ENCODE measurements at places on chromosomes 2 and 18. TPM values are rescaled to one million over a fixed set of nuclear protein-coding genes. Genes with fewer than 3 reads are reported as not detected.

GRCh38 chr2:226079196-226079595 is 679.7 kb downstream of the NYAP2 start:
- DNase-seq: no peak

GRCh38 chr2:172833898-172834297 is 98.3 kb downstream of the RAPGEF4 start:
- no peak for DNase-seq

GRCh38 chr2:196977507-196977906 is 51.0 kb upstream of the PGAP1 start:
- no peak for DNase-seq

GRCh38 chr2:96540136-96540535 is 3.6 kb downstream of the ARID5A start:
- no peak for DNase-seq

GRCh38 chr18:24027156-24027827 is 12.7 kb downstream of the TTC39C start:
- DNase-seq: no peak

DNA sequence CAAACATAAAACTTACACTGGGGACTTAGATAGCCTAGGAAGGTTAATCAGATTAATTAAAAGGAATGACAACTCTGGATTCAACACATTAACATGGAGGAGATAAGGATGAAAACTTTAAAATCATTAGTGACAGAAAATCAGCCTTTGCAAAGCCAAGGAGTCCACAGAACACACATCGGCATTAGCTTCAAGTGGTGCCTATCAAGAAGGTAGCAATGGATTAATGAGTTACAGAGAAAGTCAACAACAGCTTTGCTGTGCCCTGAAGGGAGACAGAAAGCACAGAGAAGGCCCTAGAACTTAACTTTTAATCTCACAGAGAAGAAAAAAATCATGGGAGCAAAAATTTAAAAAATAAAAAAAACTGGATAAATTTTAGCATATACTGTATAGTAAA is 88.6 kb downstream of the KCNH7 start:
- no peak for DNase-seq

- no peak for DNase-seq
Measured at GRCh38 chr2:70684846-70685622, 83.0 kb downstream of the ADD2 start.

DNA sequence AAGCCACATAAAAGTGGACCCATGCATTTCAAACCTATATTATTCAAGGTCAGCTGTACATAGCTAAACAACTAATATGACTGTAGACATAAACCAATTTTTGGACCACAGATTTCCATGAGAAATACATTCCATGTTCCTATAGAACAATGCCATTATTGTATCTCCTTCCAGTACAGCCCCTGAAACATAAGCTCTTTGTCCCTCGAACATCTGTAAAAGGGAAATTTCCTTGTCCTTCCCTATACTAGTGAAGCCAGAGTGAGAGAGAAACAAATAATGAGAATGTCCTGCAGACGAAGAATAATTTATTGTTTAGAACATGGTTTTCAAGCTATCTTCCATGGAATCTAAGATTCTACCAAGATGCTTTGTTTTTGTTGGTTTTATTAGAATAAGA is 75.3 kb downstream of the GORASP2 start:
- no peak for DNase-seq

DNA sequence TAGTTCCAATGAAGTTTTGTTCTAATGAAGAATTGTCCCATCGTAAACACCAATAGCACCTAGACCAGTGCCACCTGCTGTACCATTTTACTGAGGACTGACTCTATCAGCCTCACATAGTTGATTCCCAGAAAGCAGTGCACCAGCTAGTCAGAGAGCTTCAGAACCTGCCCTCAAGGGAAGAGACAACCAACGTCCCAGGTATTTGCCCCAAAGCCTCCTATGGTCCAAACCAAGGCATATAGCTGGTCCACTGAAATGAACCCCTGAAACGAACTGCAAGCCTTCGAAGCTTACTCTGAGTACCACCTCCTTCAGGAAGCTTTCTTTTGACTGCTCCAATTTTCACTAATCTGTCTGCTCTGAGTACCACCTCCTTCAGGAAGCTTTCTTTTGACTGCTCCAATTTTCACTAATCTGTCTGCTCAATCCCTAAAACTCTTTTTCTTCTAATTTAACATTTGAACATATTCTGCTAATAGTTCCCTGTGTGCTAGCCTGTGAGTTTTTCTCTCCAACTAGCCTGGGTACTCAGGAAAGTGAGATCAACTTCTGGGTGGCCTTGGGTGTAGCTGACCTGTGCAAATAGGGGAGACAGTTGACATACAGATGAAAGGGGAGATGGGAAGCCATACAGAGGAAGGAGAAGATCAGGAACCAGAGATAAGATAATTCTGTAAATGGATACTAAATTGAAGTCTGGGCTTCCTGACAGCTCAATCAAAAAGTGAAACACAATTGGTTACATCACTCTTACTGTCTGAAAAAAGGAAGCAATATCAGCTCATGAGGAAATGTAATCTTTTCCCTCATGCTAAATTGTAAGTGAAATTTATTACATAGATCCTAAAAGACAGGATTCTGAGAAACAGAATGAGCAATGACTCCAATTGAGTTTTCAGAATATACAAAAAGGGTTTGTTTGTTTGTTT is 33.5 kb upstream of the EML4 start:
- DNase-seq: no peak

DNA sequence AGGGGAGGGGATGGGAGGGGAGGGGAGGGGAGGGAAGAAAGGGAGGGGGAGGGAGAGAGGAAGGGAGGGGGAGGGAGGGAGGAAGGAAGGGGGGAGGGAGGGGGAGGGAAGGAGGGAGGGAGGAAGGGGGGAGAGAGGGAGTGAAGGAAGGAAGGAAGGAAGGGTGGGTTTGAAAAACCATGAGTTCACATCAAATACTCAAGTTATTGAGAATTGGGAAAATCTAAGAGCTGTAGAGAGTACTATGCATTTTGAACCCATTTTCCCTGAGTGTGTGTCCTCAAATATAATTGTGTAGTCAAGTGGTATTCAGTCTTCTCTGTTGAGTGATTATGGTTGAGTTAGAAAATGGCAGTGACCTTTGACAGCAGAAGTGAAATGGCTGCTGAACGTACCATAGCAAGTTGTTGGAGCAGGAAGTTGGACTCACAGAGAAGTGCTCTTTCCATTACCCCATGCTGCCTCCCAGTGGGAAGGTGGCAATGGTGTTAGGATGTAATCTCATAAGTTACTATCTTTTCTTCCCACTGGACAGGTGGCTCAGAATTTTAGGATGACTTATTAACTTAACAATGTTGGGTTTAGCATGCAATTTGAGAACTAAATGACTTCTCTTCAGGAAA is 214.6 kb downstream of the SETBP1 start:
- no peak for DNase-seq

DNA sequence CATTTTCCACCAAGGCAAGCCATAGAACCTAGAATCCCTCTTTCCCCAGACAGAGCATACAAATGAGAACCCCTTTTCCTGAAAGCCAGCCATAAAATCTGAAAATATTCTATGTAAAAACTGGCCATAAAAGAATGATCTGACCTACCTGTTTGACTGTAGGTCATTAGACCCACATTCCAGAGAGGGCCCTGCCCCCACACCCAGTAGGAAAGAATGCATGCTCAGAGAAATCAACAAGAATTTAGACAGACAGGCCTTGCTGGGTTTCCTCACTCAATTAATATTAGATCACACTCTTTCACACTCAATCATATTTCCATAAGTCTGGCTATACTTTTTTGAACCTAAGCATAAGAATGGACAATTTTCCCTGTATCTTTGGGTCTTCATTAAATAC is 929.5 kb downstream of the ERBB4 start:
- DNase-seq: no peak

GRCh38 chr2:161871113-161871512 is 202.9 kb downstream of the DPP4 start:
- no peak for DNase-seq

- DNase-seq: no peak
Measured at GRCh38 chr2:142849820-142850219, 27.6 kb upstream of the KYNU start.

DNA sequence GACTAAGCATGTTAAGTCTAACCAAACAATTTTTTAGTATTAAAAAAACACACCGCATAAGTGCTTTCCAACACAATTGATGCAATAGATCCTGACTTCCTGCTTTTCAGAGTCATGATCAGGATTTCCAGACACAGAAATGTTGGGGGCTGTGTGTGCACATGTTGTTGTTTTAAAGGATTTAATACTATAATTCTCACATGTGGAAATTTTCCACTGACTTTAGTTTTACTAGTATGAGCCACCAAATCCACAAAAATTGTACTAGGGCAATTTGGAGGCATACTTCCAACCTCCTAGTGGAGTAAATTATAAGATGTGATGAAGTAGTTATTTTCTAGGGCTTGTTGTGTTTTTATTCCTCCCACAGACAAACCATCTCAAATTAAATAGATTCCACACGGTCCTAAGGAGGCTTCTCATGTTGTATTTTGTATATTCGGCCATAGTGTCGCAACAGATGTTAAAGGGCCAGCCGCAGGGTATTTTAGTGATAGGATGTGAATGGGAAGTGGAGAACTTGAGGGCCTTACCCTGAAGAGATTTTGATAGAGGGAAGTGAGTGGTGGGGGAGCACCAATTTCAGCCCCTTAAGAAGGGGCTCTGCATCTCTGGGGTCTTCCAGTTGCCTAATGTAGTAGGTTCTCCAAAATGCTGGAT is 108.9 kb upstream of the KLF7 start:
- DNase-seq: no peak

- DNase-seq: no peak
Measured at GRCh38 chr2:30262716-30263309, 31.5 kb downstream of the LBH start.

DNA sequence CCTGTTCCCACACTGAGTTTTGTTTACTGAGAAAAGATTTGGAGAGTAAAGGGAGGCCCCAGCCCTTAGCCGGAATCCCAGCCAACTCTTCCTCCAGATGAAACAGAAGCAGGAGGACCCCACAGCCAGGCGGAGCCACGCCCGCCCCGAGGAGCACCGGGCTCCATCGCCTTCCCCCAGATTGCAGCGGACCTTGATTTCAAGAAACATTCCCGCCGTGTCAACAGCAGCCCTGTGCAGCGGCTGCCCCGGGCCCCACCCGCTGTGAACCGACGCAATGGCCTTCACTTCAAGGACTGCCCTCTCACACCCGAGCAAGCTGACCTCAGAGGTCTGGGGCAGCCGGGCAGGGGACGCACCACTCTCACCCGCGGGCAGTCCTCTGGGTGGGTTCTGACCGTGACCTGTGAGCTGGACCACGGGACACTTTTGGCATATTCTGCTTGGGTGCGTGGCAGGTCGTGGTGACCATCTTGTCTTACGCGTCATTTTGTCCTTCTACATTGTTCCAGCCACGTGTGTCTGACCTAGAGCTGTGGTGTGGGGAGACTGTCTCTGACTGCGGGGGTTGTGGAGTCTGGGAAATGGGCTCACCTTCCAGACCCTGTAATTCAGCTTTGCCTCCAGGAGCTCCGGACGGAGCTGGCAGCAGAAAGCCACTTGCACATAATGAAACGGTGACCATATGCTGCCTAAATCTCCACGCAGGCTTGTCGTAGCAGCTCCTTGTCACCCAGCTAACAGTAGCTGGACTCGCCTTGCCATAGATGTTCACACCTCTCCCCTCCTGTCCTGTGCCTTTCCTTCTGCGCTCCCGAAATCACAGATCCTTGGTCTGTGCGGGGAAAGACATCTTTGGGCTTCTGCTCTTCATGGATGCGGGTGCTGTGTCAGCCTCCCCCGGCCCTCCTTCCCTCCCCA is 32.0 kb upstream of the INHBB start:
- DNase-seq: no peak

GRCh38 chr2:50346629-50347357 is 685.1 kb downstream of the NRXN1 start:
- no peak for DNase-seq

- no peak for DNase-seq
Measured at GRCh38 chr2:226953206-226953605, 117.4 kb downstream of the RHBDD1 start.

GRCh38 chr2:179355881-179356280 is 91.2 kb upstream of the SESTD1 start:
- DNase-seq: no peak

- no peak for DNase-seq
Measured at GRCh38 chr2:220786216-220786615, 785.9 kb downstream of the EPHA4 start.

GRCh38 chr2:147968571-147968970 is 52.0 kb downstream of the ORC4 start:
- DNase-seq: no peak

DNA sequence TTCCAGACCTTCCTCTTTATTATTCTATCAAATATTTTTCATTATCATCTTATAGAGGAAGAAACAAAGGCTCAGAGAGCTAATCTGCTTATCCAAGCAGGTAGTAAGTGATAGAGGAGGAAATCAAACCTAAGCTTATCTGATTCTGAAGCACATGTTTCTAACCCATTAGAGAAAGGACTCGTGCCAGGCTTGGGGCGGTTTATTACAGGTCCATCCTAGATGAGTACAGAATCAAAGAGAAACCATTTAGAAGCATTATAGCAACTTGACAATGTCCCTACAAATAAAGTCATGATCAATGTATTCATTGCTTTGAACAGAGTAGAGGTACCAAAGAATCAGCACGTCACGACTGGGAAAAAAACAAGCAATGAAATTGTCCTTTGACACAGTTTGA is 303.0 kb downstream of the CYRIA start:
- no peak for DNase-seq

DNA sequence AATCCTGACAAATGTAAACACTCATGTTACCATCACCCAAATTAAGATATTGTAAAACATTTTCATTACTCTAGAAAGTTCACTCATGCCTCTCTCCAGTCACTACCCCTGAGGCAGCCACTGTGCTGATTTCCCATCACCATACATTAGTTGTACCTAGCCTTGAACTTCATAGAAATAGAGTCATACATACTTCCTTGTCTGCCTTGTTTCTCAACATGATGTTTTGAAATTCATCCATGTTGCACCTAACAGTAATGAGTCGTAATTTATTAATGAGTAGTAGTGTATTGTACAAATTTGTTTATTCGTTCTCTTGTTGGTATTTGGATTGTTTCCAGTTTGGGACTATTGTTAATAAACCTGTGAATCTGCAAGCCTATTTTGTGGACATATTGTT is 49.0 kb upstream of the TWSG1 start:
- no peak for DNase-seq

DNA sequence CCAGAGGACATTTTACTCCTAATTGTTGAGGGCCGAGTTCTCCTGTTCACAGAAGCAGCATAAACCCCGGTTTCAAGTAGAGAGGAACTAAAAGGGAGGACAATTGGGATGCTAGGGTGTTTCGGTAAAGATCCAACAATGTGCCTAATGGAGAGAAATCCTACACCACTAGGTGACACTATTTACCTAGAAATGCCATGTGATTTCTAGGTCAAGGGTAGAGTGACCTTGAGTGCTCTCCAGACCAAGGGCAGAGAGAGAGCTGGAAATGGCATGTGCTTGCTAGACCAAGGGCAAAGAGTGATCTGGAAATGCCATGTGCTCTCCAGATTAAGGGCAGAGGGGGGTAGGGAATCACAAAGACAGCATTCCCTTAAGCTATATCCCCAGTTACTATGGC is 472.0 kb downstream of the DCDC2C start:
- DNase-seq: no peak

Gene TFPI
- 177 TPM for total RNA-seq

Gene INHBB
- 0.74 TPM for total RNA-seq

Gene WNT10A
- 1.9 TPM for total RNA-seq

Gene PLGLB1
- 8.8 TPM for total RNA-seq

Gene SCYGR7
- total RNA-seq: not detected

Gene CDK15
- 3.7 TPM for total RNA-seq

Gene CEBPZOS
- total RNA-seq: 27.2 TPM

Gene PSMA8
- total RNA-seq: not detected

Gene HK2
- 9.7 TPM for total RNA-seq

Gene ARHGAP28
- 84.0 TPM for total RNA-seq

Gene ESPNL
- total RNA-seq: 3.5 TPM

Gene ITGA6
- 171 TPM for total RNA-seq

Gene ABCG8
- total RNA-seq: not detected

Gene ATAD2B
- 75.6 TPM for total RNA-seq
